ENCODE measurements at places on chromosomes 1 and 21. TPM values are rescaled to one million over a fixed set of nuclear protein-coding genes. Genes with fewer than 3 reads are reported as not detected.
A peak's percentile ranks its signal among the peaks of the same experiment; 100 is the strongest.

TRIM58 gene
- total RNA-seq, result 0.48 TPM

DNA sequence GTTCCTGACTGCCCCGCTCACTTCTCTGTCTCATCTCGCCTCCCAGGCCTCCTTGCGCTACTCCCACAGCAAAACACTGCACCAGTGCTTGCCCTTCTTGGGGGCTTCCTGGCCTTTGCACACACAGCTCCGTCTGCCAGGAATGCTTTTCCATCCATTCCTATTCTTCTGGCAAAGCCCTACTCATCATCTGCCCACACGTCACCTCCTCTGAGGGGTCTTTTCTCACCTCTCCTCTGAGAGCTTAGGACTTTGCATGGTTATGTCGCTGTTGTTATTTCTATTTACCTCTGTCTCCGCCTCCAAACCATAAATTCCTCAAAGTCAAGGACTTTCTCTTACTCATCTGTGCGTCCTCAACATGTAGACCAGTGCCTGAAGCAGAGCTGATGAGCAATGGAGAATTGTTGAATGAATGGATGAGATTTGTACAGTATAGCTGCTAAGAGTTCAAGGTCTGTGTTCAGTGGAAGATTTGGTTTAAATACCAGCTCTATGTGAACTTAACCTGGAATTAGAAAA lies 26.4 kb upstream of the BTG2 start:
- peaks cover 59% of the 10 kb centered on the region for H3K4me1 ChIP-seq
- no peak overlapping the region for H3K4me3 ChIP-seq
- no peak for DNase-seq
- no peaks in the 10 kb centered on the region for H3K27me3 ChIP-seq

DNA sequence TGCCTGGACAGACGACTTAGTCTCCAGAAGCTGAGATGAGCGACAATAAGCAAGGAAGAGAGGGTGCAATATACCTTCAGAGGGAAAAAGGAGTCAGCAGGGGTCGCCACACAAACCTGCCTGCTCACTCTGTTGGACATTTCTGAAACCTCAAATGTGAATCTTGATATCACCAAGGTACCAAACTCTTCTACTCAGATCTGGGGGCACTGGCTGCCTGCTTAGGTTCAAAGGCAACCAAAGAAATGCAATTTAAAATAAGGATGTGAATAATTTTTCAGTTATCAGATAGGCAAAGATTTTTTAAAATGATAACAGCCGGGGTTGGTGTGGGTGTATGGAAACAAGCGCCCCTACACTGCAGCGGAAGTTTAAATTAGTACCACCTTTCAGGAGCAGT lies 164.2 kb downstream of the HIVEP3 start:
- H3K4me1 ChIP-seq, result peaks cover 65% of the 10 kb centered on the region
- H3K27ac ChIP-seq, result peak overlapping the region; percentile 24
- no peak for DNase-seq
- H3K4me3 ChIP-seq, result no peak overlapping the region
- H3K36me3 ChIP-seq, result peaks cover 6% of the 10 kb centered on the region
- no peaks in the 10 kb centered on the region for H3K27me3 ChIP-seq

DNA sequence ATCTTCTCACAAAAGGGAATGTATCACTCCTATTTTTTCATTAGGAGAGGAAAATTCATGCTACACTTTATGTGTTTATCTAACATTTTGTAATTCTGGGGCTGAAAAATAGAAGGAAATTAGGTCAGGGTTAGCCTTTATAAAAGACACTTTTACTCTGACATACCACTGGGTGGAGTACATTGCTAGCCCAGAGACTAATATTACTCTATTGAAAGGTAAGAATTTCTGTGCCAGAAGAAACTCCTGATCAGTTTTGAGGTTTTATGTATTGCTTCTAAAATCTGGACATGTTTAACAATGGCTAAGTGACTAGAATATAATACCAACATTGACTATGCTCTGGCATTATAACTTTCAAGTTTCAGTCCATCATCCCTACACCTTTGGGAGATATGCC lies 724.6 kb downstream of the USP25 start:
- H3K4me1 ChIP-seq, result no peaks in the 10 kb centered on the region
- no peaks in the 10 kb centered on the region for H3K36me3 ChIP-seq
- H3K27me3 ChIP-seq, result no peaks in the 10 kb centered on the region

DNA sequence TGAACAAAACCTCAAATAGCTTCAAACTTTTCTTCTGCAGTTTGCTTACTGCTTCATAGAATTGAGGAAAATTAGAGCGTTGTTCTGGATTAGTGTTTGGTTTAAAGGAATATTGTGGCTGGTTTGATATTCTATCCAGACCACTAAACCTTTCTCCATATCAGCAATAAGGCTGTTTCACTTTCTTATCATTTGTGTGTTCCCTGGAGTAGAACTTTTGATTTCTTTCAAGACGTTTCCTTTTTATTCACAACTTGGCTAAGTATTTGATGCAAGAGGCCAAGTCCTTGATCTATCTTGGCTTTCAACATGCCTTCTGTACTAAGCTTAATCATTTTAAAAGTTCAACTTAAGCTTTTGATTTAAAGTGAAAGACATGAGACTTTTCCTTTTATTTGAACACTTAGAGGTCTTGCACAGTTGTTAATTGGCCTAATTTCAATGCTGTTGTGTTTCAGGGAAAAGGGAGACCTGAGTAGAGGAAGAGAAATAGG lies 359.1 kb downstream of the S1PR1 start:
- H3K27ac ChIP-seq, result no peak overlapping the region
- no peaks in the 10 kb centered on the region for H3K27me3 ChIP-seq
- H3K4me1 ChIP-seq, result no peaks in the 10 kb centered on the region
- no peak for DNase-seq
- no peaks in the 10 kb centered on the region for H3K36me3 ChIP-seq

DNA sequence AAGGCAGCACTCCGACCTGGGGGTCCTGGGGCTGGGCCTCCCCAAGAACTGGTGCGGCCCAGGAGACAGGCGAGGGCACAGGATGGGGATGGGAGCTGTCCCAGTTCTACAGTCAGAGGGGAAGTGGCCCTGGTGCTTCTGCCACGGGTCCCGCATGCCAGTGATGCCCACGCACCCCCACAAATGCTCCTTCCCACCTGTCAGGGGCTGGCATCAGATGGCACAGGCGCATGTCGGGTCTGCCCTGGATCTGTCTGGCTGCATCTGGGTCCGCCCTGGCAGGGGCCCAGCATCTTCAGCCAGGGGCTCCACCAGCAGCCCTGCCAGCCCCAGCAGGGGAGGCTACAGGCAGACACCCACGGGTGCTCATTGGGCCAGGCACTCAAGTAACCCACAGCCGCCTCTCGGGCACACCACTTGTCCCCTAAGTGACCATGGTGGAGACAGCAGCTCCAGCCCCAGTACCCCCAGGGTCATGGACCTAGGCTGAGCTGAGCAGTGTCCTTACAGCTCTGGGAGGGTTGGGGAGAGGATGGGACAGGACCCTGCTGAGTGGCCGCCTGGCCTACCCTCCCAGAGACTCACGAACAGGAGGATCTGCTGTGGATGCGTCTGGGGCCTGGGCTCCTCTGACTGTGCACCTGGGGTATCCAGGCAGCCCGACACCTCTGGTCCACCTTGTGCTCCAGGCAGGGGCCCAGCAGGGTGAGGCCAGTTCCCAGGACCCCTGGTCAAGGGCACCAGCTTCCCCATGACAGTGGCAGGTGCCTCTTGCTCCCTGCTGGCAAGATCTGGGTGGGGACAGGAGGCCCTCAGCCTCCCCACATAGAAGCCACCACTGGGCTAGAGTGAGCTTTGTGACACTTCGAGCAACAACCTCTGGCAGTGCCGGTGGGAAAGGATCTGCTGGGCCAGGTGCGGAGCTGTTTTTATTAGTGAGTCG lies 5.4 kb downstream of the SMIM1 start:
- H3K27me3 ChIP-seq, result no peaks in the 10 kb centered on the region
- peaks cover 2% of the 10 kb centered on the region for H3K4me1 ChIP-seq
- no peak for DNase-seq
- H3K36me3 ChIP-seq, result peaks cover 31% of the 10 kb centered on the region
- no peak overlapping the region for H3K27ac ChIP-seq

SFPQ gene
- total RNA-seq, result 369 TPM

DNA sequence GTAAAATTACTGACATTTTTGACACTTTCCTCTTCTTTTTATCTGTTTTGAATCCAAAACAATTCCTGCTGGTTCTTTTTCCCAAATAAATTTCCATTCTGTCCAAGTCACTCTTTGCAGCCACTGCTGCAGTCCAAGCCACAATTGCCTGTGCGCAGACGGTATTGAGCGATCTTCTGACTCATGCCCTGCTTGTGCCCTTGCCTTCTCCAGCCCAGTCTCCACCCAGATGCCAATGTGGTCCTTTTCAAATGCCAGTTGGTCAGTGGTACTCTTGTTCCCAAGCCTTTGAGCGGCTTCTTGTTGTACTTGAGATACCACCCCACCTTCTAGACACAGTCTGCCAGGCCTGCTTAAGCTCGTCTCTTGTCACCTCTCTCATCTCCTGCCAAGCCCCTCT lies 78.9 kb downstream of the CAMTA1 start:
- H3K36me3 ChIP-seq, result peaks cover 3% of the 10 kb centered on the region
- H3K4me3 ChIP-seq, result no peak overlapping the region
- H3K4me1 ChIP-seq, result peaks cover 11% of the 10 kb centered on the region
- DNase-seq, result no peak

DNA sequence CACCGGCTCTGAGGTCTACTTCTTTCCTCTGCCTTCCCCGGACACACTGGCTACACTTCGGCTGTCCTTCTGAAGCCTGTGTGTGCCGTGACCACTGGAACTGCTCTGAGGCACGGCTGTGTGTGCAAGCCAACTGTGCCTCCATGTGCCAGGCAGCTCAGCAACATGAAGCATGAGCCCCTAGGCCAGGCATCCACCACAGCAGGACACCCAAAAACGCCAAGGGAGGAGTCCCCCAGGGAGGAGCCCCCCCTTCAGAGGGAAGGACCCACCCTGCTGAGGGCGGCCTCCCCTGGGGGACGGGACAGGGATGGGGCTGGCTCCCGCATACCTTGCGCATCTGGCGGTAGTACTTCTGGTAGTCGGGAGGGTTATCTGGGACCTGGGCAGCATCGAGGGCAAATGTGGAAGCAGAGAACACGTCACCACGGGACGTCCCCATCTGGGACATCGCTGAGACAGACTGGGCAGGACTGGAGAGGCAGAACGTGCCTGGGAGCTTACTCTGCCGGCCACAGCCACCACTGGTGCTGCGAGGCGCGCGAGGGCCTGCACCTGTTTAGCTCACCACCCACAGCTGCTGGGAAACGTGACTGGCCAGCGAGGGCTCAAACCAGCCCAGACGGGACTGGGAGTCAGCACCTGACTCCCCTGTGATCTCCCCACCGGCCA lies 20.5 kb downstream of the LSS start:
- H3K4me1 ChIP-seq, result peaks cover 1% of the 10 kb centered on the region
- peaks cover 35% of the 10 kb centered on the region for H3K36me3 ChIP-seq
- H3K27ac ChIP-seq, result no peak overlapping the region
- no peak overlapping the region for H3K4me3 ChIP-seq
- no peak for DNase-seq
- no peaks in the 10 kb centered on the region for H3K27me3 ChIP-seq

- H3K27me3 ChIP-seq, result no peaks in the 10 kb centered on the region
- no peaks in the 10 kb centered on the region for H3K4me1 ChIP-seq
- peaks cover 10% of the 10 kb centered on the region for H3K36me3 ChIP-seq
- H3K27ac ChIP-seq, result no peak overlapping the region
Observed at GRCh38 chr21:45748593-45748992, 105.1 kb downstream of the PCBP3 start.

- H3K36me3 ChIP-seq, result peaks cover 71% of the 10 kb centered on the region
- H3K27ac ChIP-seq, result no peak overlapping the region
- no peak for DNase-seq
- H3K4me3 ChIP-seq, result no peak overlapping the region
Observed at GRCh38 chr1:21685946-21686678, 17.0 kb upstream of the RAP1GAP start.

GRCh38 chr1:5165762-5166161 lies 511.4 kb downstream of the AJAP1 start:
- H3K27ac ChIP-seq, result no peak overlapping the region
- no peaks in the 10 kb centered on the region for H3K4me1 ChIP-seq
- no peak for DNase-seq
- H3K36me3 ChIP-seq, result no peaks in the 10 kb centered on the region
- no peaks in the 10 kb centered on the region for H3K27me3 ChIP-seq

DNA sequence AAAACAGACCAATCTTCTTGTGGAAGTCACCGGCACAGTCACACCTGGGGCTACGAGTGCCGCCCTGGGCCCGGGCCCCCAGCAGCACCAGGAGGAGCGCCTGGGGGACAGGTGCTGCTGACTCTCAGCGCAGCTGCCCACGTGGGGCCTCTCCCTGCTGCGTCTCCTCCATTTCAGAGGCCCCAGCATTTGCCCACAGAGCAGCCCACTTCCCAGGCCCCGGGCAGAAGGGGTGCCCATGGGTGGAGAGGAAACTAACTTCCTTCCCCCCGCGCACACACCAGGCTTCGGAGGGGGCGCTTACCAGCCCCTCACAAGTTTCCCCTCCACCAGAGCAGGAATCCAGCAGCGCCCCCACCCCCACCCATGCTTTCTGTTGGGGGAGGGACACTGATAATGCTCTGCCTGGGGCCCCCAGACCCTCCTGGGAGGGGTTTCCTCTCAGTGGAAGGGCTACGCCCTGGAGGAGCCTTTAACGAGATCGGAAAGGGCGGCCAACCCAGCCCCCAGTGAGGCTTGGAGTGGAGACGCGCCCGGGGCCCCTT lies 440 bp downstream of the TNFRSF25 start:
- DNase-seq, result peak; percentile 21
- H3K4me1 ChIP-seq, result peaks cover 27% of the 10 kb centered on the region
- peak overlapping the region; percentile 93 for H3K4me3 ChIP-seq
- H3K27ac ChIP-seq, result peak overlapping the region; percentile 77

DNA sequence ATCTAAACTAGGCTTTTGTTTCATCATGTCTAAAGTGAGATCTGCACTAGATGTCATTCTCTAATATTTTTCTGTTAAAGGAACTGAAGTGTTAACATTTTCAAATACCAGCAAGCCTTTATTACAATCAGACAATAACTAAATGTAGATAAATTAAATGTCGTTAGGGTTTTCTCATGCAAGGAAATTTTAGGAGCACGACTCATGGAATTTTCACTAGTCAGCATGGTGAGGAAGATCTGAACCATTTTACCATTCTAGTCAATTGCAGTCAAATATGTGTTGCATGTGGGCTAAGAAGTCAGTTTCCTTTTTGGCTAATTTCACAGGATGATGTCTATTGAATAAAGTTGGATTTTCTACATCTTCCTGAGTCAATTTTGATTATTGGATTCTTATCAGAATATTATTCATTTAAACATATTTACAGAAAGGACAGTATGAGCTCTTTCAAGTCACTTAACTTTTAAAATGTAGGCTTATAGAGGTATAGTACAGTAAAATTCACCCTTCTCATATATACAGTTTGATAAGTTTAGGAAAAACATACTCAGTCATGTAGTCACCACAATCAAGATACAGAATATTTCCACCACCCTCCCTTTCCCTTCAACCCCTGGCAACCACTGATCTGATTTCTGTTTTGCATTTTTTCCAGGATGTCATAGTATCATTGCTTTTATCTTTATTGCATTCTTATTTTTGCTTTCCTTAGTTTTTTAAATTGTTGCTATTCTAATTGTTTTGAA lies 9.2 kb downstream of the GCSAML start:
- H3K36me3 ChIP-seq, result no peaks in the 10 kb centered on the region
- peaks cover 3% of the 10 kb centered on the region for H3K4me1 ChIP-seq
- DNase-seq, result no peak
- no peak overlapping the region for H3K4me3 ChIP-seq

- H3K27ac ChIP-seq, result no peak overlapping the region
- no peaks in the 10 kb centered on the region for H3K27me3 ChIP-seq
- no peak for DNase-seq
- H3K4me1 ChIP-seq, result no peaks in the 10 kb centered on the region
Observed at GRCh38 chr1:201136355-201137023, 9.5 kb upstream of the ASCL5 start.

GRCh38 chr21:22223385-22223784 lies 1225.2 kb downstream of the NCAM2 start:
- no peaks in the 10 kb centered on the region for H3K36me3 ChIP-seq
- peaks cover 2% of the 10 kb centered on the region for H3K27me3 ChIP-seq
- no peak overlapping the region for H3K4me3 ChIP-seq
- peaks cover 3% of the 10 kb centered on the region for H3K4me1 ChIP-seq

Data from activated T-helper 2 cell treated with anti-CD3 and anti-CD28 coated beads, Interferon-gamma antibody, Interleukin-2, Interleukin-4, amounts not matched to agents 10 μg/mL and 5 μg/mL and 100 μg/mL, durations not matched to agents 14 hours and 24 hours and 36 hours (primary cell).